ENCODE measurements at places on chromosomes 2 and 18.
A peak's percentile ranks its signal among the peaks of the same experiment; 100 is the strongest.

GRCh38 chr2:176167398-176167797 lies 10.3 kb downstream of the HOXD3 start:
- no peak for DNase-seq

- no peak for DNase-seq
Measured at GRCh38 chr2:64201151-64201550, 56.9 kb upstream of the PELI1 start.

GRCh38 chr2:168545439-168546082 lies 89.5 kb downstream of the CERS6 start:
- no peak for DNase-seq

GRCh38 chr2:54336136-54336976 lies 80.3 kb upstream of the TSPYL6 start:
- DNase-seq, result no peak

- no peak for DNase-seq
Measured at GRCh38 chr2:228084717-228085116, 96.8 kb downstream of the SPHKAP start.

DNA sequence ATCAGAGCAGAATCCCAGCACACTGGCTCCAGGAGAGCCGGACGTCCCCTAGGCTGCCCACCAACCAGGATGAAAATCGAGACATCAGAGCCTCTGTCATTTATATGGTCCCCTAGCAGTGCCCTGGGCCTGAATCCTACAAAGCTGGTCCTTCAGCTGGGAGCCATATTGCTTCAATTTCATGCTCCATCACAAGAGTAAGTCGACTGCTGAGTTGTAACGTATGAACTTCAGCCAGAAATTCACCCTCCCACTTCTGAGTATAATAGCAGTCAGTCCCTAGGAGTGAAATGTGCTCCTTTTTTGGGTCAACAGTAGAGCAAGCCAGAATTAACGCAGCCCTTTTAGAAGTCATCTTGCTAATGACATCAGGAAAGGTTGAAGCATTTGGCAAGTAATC lies 126.4 kb downstream of the CCBE1 start:
- DNase-seq, result no peak

DNA sequence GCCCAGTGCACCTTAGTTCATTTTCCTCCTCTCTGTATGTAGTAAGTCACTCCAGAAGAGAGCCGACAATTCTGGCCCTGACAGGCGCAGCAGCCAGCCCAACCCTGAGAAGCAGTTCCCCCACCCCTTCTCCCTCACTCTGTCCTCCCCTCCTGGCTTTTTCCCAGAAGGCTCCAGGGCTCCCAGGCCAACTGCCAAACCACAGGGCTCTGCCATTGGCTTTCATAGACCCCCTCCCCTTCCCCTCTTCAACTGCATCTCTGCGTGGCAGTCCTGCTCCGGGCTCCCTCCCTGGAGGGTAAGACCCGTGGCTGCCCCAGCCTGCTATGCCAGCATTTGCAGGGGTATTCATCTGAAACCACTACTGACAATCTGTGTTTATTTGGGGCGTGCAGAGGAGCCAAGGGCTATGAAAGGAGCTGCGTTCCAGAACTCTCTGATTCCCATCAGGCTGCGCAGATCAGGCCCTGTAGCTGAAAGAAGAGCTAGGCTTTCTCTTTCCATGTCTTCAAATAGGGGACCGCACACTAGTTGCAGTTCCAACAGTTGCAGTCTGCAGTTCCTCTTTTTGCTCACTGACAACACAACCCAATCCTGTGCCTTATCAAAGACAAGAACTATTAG lies 388.6 kb upstream of the TNP1 start:
- DNase-seq, result peak; percentile 67

- peak; percentile 97 for DNase-seq
Measured at GRCh38 chr2:73779467-73780236, at the start of gene DUSP11. TSS of gene DUSP11 (minus strand) at chr2:73780103. CDS start at chr2:73779974, 129 bp downstream.

- DNase-seq, result no peak
Measured at GRCh38 chr18:10315522-10315921, 138.9 kb upstream of the APCDD1 start.

DNA sequence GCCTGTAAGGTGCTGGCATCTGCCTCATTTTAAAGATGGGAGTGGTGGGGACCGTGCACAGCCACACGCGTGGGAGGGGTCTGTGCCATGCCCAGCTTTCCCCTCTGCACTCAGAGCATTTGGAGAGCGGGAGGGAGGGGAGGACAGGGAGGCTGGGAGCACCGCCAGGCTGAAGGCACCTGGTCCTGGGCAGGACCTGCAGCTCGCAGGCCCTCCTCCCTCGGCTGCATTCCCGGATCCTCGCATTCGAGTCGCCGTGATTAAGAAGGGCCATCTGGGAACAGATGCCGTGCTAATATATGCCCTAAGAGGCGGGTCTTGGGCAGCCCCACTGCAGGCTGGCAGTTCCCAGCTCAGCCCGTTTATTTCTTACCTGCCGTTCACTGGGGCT lies 84.0 kb downstream of the PTGR3 start:
- DNase-seq, result no peak

- no peak for DNase-seq
Measured at GRCh38 chr2:157256626-157257025, 879 bp upstream of the GALNT5 start.

GRCh38 chr2:82796132-82796531 lies 1662.9 kb downstream of the SUCLG1 start:
- no peak for DNase-seq

- no peak for DNase-seq
Measured at GRCh38 chr2:143361346-143361745, 232.1 kb downstream of the ARHGAP15 start.

DNA sequence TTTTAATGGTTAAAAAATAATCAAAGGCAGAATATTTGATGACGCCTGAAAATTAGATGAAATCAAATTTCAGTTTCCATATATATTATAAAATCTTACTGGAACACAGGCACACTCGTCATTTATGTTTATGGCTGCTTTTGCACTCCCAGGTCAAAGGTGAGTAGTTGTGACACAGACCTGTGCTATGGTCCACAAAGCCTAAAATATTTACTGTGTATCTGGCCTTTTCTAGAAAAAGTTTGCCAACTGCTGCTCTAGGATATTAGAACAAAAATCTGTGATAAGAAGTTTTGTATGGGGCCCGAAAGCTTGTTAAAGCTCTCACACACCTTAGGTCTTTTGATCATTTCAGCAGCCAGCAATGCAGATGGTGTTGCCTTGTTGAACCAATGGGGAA lies 104.3 kb downstream of the PKP4 start:
- no peak for DNase-seq

DNA sequence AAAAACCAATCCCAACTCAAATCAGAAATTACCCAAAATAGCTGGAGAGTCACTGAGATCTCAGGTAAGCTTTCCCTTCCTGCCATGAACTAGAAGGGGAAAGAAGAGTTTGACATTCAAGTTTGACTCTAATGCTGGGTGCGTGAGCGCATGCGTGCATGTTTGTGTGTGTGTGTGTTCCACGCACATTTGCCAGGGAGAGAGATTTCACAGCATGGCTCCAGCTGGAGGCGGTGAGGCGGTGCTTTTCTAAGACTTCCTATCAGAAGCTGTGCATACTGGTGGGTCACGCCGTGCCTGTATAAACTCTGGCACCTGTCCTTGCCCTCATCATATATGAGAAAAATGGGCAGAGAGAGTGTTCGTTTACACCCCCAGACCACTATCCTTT lies 116.2 kb downstream of the MSH2 start:
- peak; percentile 68 for DNase-seq

DNA sequence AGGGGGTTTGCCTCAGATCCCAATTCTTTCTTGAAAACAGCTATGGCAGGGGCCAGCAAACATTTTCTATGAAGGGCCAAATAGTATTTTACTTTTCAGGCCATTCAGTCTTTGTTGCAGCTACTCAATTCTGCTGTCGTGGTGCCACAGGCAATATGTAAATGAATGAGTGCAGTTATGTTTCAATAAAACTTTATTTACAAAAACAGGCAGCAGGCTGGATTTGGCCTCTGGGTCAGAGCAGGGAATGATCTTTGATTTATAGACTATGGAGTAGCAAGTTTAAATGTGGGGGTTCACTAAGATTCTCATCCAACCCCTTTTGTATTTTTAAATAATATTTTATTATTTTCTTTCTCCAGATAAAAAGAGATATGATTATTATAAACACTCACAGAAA lies 72.4 kb downstream of the IRS1 start:
- DNase-seq, result no peak

DNA sequence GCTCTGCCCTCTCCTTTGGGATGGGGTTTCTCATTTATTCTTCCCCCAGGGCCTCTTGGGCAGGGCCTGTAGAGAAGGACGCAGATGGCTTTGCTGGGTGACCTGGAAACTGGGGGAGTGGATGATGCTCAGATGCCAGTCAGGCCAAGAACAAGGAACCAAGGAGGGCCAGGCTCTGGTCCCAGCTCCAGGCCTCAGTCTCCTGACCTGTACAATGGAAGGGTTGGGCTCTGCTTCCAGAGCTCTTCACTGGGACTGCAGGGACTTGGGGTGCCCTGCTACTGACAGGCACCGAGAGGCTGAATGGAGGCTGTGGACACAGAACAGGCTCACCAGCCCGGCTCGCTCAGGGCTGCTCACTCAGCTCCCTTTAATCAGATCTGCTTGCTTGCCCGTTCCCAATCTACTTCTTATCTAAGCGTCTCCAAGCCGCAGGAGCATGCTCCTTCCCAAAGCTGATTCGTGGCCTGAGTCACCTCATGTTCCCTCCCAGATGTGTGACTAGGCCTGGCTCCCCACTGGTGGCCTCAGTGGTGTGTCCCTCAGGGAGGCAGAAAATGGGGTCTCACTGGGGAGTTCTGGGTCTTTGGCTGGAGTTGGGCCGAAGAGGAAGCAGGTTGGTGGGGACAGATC lies 82.6 kb upstream of the ODC1 start:
- DNase-seq, result no peak

- DNase-seq, result no peak
Measured at GRCh38 chr2:186059096-186059495, 320.5 kb downstream of the FSIP2 start.

GRCh38 chr2:85537600-85538506 lies 1.1 kb upstream of the MAT2A start:
- DNase-seq, result peak; percentile 64

DNA sequence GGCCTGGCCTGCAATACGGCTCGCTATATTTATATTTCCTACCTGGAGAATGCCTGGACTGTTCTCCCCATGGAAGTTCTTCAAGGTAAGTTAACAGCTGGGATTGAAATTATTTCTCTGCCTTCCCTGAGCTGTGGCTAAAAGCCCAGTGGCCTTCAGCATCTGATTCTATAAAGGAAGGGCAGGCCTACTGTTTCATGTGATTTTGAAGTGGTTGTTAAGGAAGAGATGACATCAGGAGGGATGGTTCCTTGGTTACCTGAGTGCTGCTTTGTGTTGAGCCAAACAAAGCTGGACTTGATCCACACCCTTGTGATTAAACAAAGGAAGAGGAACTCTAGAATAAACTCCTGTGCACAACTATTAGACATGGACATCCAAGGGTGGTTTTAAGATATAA lies 61.6 kb downstream of the MFSD6 start:
- DNase-seq, result no peak

GRCh38 chr2:231290321-231291015 lies 92.0 kb downstream of the ARMC9 start:
- DNase-seq, result no peak

GRCh38 chr2:69992310-69993047 lies 31.0 kb upstream of the ASPRV1 start:
- no peak for DNase-seq

GRCh38 chr2:44555700-44556099 lies 194.0 kb downstream of the CAMKMT start:
- no peak for DNase-seq

- DNase-seq, result no peak
Measured at GRCh38 chr2:111673526-111673925, 210.5 kb downstream of the ANAPC1 start.

DNA sequence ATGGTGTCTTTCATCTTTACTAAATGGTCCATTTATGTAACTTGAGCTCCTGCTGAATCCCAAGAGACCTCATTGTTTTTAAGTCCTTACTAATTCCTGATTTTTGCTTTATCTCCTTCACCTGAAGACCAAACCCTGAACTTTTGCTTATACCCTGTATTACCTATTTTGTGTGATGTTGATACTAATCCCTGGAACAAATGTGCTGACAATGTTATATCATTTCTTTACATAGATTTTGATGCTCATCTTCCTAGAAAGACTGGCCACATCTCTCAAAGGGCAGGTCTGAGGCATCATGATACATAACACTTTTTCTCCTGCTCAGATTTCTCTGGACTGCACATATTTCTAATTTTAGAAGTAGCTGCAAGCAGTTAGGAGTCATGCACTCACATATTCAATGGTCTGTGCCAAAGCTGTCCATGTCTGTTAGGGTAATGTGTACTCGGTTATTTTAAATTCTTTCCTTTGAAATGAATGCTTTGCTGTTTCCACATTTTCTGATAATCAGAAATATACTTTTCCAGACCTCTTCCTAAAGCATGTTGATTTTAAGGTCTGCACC lies 427.9 kb upstream of the HNRNPA3 start:
- no peak for DNase-seq

DNA sequence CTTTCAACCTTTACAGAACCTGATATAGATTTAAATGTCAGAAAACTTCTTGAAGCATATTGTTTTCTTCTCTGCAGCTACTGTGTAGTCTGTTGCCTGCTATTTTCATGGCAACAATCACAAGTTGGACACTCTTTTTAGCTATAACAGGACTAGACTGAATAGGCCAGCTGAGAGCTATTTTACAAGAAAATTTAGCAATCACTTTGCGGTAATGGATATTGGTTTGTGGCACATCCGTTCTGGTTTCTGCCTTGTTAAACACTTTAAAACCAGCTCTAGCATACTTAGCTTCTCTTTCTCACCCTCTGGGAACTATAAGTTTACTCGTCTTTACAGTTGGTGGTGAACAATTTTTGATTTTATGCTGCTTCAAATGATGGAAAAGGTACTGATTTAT lies 125.7 kb downstream of the MAP2 start:
- no peak for DNase-seq

DNA sequence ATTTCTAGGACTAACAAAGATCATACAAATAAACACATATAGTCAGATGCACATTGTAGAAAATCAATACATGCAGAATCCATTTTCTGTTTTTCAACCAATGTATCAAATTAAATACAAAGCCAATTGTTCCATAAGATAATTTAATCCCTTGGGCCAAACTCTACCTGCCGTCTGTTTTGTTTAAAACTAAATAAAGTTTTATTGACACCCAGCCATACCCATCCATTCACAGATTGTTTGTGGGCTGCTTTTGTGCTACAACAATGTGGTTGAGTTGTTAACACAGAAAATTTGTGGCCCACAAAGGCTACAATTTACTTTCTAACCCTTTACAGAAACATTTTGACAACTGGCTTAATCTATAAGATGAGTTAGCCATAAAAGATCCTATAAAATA lies 484.0 kb upstream of the ID2 start:
- no peak for DNase-seq

GRCh38 chr18:66193938-66194337 lies 410.0 kb downstream of the CDH19 start:
- no peak for DNase-seq

GRCh38 chr2:634041-634440 lies 43.2 kb downstream of the TMEM18 start:
- peak; percentile 77 for DNase-seq

- no peak for DNase-seq
Measured at GRCh38 chr2:144471305-144472045, 48.4 kb downstream of the ZEB2 start.
